NCI-H446 treated with DMSO at 0.1 percent for 48 hours (cell line): ENCODE measurements at places on chromosomes 3 and 15.

DNA sequence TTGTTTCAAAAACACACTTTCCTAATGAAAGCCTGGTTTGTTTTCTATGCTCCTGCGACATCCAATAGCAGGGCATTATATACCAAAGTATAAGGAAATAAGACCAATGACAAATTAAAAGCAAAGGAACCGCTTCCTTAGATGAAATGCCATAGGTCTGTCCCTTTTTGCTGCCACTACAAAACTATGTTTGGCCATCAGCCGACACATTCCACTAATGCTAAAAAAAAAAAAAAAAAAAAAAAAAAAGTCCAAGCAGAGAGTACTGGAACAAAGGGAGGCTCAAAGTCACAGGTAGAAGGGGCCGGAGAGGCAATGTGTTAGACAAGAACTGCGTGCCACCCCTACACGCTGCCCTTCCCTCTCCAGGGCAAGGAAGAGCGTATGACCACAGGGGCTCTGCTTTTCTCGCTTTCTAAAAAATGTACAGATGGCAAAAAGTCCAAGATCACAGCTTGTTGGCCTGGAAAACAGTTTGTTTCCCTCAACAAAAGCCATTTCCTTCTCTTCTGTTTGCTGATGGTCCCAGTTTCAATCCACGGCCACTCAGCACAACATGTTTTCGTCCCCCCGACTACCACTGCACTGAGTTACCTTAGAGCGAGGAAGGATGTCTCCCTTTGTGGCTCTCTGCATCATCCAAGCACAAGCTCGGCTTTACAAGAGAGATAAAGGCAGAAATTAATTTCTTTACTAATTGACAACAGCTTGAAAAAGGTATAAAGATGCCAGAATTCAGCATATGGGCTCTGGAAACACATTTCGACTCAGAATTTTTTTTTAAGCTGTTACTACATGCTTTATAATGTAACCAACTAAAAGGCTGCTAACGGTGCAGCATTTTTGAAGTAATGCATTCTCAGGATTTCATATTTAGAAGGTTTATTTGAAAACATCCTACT lies 70.8 kb downstream of the ABTB1 start:
- DNase-seq = peak; percentile 57

GRCh38 chr15:83960192-83960829 lies 275.3 kb upstream of the GOLGA6L4 start:
- no peak for DNase-seq

DNA sequence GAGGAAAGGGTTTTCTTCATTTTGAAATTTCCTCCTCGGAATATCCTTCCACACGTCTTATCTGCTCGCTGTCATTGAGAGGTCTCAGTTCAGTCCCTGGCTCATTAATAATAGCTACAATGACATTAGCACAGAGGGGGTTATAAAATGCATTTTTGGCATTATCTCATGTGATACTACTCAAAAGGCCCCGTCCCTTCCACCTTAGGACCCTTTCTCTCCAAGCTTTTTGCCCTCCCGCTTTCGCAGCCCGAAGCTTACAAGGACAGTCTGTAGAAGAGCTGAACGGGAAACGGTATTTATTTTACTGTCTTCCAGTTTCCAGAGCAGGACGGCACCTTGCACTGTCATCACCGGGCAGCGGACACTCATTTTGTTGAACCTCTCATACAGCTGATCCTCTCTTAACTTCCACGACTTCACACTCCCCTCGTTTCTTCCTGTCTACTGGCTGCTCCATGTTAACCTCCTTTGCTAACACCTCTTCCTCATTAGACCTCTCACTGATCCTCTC lies 5.6 kb upstream of the PLEKHO2 start:
- no peak for DNase-seq

DNA sequence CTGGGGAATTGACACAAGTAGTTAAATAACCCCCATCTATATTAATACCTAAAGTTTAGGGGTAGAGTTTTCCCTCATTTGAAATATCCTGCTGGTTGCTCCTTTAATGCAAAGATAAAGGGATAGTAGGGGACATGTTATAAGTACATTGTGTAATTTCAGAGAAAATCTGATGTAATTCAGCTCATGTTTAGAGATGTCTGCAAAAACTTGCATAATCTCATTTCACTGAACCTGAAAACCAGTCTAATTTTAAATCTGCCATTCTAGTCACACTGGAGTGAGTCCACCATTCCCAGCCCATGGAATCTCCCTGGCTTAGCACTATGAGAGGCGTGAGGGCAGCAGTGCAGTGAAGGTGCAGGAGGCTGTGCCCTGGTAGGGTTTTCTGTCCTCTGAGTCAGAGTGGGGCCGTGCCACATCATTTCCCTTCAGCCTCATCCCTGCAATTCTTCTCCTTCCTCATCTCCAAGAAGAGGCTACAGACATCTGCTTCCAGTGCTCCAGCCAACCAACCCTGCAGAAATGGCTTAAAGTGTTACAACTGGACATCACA lies 246.3 kb upstream of the UMPS start:
- no peak for DNase-seq

GRCh38 chr15:82020625-82021394 lies 25.0 kb downstream of the MEX3B start:
- peak; percentile 81 for DNase-seq

GRCh38 chr3:71625676-71626075 lies 42.1 kb upstream of the FOXP1 start:
- no peak for DNase-seq

GRCh38 chr3:98954242-98954641 lies 52.7 kb upstream of the DCBLD2 start:
- peak; percentile 35 for DNase-seq

GRCh38 chr3:85297291-85297690 lies 338.5 kb downstream of the CADM2 start:
- DNase-seq = no peak

- DNase-seq = no peak
These were observed 61.3 kb downstream of the BDH1 start for GRCh38 chr3:197494366-197495058.

- no peak for DNase-seq
These were observed 43.2 kb upstream of the ZNF148 start for GRCh38 chr3:125418306-125418705.

- DNase-seq = no peak
These were observed 88.3 kb downstream of the ATP10A start for GRCh38 chr15:25774871-25775270.

DNA sequence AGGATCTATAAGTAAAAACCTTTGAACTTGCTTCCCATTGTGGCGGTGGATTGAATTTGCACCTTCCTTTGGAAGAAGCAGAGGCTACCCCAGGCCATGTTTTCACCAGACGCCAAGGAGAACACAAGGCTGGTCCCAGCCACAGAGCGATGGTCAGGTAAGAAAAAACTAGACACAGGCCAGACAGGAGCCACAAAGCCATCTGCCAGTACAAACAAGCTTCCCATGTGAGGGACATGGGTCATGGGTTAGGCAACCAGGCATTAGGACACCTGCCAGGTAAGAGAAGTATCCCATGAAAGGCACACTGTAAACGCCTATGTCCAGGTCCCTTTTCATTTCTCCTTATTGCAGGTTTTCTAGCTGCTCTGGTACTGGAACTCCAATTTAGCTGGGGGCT lies 190.2 kb downstream of the KLF13 start:
- DNase-seq = no peak

- DNase-seq = no peak
These were observed 9.2 kb downstream of the BTBD1 start for GRCh38 chr15:83057696-83058376.

DNA sequence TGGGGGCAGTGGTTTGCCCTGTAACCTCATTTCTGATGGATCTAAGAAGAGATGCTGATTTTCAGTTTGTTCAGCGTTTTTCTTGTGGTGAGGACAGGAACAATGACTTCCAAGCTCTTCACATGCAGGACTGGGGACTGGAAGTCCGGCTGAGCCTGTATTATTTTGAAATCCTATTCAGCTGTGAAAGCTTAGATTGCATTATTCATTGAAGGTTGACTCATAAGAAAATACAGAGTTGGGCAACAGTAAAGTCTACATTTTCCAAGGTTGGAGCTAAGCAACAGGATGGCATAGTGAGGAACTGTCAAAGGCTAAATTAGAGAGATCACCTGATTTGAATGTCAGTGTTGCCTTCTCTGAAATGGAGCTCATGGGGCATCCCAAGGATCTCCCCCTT lies 230.9 kb upstream of the FEZF2 start:
- DNase-seq = no peak

GRCh38 chr3:149813367-149814281 lies 609 bp downstream of the RNF13 start:
- DNase-seq = no peak

- no peak for DNase-seq
These were observed 119.4 kb upstream of the STRIT1 start for GRCh38 chr3:155412904-155413303.

DNA sequence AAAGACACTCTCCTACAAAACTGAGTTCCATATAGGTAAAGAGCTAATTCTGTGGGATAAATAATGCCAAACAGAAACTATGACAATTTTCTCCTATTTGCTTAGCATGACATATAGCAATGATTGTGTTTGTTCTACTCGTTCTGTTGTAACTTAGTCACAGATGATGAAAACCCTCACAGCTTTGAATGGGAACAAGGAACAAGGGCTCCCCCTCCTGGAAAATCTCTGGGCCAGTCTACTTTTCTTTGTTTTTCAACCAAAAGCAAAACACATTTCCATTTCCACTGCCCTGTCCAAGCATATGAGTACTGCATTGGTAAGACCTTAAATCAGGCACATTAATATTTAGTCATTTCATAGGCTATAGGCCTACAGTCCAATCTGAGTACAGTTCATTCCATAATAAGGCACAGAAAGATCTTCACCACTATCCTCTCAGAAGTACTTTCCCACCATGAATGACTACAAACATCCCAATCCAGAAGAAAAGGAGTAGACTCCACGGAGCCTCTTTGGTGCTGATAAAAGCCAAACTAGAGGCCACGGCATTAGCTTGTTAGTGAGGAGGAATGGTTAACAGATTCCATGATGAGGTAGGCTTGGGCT lies 67.1 kb downstream of the ATP8B4 start:
- DNase-seq = peak; percentile 21

DNA sequence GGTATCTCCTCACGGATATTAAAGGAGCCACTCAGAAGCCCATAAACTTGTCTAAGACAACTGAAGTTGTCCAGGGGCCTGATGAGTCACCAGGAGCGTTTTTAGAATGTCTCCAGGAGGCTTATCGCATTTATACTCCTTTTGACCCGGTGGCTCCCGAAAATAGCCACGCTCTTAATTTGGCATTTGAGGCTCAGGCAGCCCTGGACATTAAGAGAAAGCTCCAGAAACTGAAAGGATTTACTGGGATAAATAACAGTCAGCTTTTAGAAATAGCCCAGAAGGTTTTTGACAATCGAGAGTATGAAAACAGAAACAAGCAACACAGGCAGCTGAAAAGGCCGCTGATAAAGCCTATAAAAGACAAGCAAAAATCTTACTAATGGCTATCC lies 4.1 kb downstream of the DET1 start:
- no peak for DNase-seq

DNA sequence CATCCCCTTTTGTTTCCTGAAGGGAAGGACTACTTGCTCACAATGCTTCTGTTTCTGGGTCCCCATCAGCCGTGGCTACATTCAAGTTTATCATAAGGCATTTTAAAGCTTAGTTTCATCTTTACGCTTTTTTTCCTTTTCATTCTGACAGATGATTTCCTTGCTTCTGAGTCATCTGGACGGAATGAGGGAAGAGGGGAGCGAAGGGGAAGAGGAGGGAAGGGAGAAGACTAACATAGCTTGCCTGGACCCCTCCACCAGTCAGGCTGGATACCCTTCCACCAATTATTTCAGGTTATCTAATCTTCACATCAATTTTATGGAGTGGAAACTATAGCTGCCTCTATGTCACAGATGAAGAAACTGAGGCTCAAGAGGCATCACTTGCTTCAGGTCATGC lies 27.6 kb downstream of the FAM3D start:
- DNase-seq = no peak

DNA sequence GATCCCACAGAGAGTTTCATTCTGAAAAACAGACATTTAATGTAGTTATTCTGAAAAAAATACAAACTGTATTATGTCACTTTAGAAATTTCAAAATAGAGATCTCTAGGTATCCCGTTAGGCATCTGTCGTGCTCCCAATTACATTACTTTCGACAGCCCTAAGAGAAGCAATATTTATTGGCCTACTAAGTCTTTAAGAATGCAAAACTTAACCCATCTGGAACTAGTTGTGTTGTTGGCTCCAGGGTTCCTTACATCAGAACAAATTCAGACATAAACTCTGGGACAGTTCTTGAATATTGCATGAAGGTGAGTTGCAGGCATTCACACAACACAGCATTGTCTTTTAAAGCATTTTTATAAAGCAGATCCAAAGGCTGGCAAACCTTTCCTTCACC lies 498.4 kb downstream of the FHIT start:
- no peak for DNase-seq

DNA sequence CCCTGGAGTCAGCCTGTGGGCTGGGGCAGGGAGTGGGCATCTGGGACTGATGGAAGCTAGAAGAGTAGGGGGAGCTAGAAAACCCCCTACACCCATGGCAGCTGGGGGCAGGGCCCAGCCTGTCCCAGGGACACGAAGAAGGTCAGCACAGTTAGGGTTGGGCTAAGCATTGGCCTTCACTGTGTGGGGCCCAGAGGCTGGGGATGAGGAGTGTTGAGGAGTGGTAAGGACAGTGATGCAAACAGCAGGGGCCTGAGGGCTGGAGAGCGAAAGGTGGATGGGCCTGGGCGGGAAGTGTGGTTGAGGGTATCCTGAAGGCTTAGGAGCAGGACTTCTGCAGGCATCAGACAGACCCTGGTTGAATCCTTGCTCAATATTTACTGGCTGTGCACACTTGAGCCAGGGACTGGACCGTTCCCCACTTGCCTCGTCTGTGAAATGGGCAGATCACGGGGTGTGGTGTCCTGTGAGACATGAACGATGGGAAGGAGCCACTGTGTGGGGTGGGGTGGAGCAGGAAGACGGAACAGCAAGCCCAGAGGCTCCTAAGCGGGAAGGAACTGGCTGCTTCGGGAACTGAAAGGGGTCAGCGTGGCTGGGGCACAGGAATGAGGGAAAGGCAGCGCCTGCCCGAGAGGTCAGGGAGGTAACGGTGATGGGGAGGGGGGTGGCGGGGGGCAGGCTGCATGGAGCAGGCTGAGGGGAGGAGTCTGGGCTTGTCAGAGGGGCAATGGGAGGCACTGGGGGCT lies 7.3 kb downstream of the PRKCD start:
- DNase-seq = no peak
